Effector CD8-positive, alpha-beta T cell (primary cell): ENCODE measurements at places on chromosomes 12 and 14.

- no peak for DNase-seq
Measured at GRCh38 chr14:99677231-99678140, 6.6 kb upstream of the CYP46A1 start.

DNA sequence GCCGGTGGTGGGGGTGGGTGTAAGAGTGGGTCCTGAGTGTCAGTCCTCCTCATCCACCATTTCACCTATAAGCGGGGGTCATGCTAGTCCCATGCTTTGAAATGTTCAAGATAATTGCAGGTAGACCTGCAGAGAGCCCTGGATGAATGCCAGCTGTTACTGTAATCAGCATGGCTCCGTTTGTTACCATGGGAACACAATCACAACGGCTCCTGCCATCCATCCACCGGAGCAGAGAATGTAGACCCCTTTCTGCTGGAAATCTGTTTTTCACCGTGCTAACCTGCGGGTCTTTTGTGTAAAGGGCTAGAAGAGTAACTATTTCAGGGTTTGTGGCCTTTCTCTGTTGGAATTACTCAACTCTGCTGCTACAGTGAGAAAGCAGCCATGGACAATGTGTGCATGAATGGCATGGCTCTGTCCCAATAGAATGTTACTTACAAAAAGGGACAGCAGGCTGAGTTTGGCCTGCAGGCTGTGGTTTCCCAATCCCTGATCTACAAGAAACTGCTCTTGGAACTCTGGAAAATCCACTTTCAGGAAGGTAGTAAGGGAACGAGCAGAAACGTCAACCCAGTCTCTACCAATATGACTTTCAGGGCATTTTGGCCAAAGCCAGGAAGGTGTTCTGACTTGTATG lies 36.1 kb downstream of the KCTD10 start:
- DNase-seq = no peak

GRCh38 chr12:52522346-52523011 lies 2.3 kb upstream of the KRT5 start:
- no peak for DNase-seq

- no peak for DNase-seq
Measured at GRCh38 chr14:26820138-26820537, 222.3 kb upstream of the NOVA1 start.

GRCh38 chr14:61051051-61051450 lies 70.0 kb downstream of the SLC38A6 start:
- DNase-seq = no peak

DNA sequence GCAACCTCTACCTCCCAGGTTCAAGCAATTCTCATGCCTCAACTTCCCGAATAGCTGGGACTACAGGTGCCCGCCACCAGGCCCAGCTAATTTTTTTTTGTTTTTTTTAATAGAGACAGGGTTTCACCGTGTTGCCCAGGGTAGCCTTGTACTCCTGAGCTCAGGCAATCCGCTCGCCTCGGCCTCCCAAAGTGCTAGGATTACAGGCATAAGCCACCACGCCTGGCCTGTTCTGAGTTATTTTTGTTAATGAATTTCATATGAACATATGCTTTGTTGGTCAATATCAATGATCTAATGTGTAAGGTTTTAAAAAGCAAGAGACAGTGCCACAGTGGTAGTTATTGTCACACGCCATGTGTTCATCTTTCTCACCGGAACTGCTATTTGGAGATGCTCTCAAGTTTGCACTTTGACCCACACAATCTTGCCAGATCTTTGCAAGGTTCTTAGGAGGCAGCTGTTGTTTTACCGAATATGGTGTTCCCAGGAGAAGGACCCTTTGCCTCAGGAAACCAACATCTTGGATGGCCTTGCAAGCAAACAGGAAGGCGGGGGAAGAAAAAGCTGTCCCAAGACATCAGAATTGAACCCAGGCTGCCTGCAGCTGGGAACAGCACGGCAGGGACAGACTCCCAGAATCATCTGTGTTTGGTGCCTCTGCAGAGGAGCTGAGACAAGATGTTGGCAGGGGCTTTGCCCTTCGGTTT lies 30.0 kb downstream of the GALNT16 start:
- no peak for DNase-seq

DNA sequence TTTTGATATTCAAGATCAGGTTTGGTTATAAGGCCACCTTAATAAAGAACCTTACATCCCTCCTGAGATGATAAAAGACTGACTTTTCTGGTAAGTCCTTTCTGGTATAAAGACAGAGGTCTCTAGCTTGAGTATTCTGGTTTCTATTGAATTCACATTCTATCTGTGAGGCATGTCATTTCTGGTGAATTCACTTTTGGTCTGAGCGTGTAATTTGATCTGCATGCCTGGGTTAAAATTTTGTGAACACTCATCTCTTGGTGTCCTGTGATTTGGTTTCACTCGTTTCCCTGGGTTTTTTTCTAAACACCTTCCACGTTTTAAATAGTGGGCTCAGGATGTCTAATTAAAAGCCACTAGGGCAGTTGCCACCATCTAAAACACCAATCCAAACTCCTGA lies 12.2 kb downstream of the EIF5 start:
- DNase-seq = no peak

- no peak for DNase-seq
Measured at GRCh38 chr12:1840981-1841425, 20.6 kb downstream of the LRTM2 start.

DNA sequence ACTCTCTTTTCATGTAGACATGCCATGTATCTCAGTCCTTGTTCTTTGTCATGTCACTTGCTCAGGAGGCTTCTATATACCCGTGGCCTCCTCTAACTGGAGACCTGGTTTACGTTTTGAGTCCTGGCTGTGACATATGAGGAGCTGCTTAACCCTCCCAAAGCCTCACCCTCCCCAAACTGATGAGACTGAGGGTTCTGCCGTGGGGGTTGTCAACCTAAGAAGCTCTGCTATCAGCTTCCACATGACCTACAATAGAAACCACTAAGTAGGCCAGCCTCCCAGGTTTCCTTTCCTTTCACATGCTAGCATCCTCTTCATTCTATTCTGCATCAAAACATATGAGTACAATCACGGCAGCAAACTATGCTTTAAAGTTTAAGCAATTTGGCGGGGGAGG lies 76.8 kb upstream of the WSCD2 start:
- DNase-seq = no peak

DNA sequence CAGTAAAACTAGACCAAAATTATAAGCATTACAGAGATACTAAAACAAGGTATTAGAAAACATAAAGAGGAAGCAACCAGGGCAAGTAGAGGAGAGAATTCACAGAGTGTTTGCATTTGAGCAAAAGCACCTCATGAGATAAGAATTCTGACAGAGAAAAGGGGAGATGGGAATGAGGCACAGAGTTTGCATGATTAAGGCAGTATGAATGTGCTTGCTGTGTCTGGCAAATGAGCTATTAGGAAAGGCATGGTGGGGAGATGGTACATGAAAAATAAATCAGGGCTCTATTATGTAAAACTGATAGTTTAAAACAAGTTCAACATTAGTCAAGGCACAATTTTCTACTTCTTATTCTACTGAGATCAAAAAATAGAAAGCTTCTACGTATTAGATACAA lies 23.1 kb downstream of the GARIN6 start:
- DNase-seq = no peak

- no peak for DNase-seq
Measured at GRCh38 chr14:44204061-44204835, 302.8 kb downstream of the FSCB start.

DNA sequence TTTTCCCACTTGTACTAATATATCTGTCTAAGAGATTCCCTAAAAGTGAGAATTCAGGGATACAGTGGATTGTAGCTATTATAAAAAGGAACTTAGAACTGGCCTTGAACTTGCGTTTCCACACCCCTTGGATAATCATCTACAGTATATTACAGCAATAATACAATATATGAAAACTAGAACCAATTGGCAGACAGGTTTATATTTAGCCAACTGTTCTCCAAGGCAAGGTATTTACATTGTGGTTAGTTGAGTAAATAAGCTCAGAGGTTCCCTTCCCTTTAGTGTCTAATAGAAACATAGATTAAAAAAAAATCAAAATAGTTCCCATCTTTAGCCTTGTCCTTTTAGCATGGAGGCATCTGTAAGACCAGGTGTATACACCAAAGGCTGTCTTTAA lies 42.1 kb downstream of the LIMA1 start:
- DNase-seq = no peak

- no peak for DNase-seq
Measured at GRCh38 chr12:2614341-2614740, 180.4 kb upstream of the FKBP4 start.

DNA sequence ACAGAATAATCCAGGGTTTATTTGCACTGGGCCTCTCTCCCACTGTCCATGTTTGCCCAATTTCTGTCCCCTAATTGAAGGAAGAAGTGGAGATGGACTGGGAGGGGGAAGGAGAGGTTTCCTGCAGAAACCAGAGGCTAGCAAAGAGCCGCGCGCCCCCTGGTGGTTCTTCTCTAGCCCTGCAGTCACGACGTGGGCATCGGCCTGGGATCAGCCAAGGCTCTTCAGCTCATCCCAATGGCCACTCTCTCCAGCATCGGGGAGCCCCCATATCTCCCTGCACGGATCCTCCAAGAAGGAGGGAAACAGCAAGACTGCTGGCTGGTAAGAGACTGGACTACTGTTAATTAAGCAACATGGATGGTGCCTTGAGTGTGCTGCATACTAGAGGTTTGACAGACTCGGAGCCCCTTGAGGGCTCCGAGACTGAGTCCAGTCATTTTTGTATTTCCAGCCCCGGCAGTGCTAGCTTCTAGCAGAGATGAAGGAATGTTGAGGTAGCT lies 18.7 kb downstream of the ZBTB39 start:
- DNase-seq = peak; percentile 61

DNA sequence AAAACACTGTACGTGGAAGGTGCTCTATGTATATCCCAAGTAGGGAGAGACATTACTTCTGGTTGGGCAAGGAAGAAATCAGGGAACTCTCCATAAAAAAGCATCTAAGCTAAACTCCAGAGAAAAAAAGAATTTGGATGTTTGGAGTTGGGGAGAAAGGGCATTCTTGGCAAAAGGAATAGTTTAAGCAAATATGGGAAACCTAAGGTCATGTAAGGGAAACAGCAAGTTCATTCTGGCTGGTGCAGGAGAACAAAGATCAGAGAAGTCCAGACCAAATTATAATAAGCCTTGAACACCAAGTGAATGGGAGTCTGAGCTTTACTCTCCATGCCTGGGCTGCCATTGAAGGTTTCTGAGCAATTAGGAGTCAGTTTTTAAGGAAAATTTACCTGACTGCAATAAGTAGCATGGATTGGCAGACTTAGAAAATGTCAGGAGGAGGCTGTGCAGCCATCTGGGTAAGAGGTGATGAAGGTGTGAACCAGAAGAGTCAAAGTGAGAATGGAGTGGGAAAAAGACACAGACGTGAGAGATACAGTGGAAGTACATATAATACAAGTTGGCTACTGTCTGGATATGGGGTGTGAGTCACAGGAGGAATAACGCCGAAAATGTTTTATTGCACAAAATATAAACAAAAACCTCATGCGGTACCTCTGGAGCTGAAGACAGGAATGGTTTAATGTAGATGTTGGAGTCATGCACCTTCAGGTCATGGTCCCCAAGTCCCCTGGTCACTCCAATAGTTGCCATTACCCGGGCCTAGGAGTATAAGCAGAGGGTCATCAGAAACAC lies 222.6 kb downstream of the MON2 start:
- no peak for DNase-seq

GRCh38 chr14:68337279-68337678 lies 455.6 kb downstream of the ZFP36L1 start:
- no peak for DNase-seq

DNA sequence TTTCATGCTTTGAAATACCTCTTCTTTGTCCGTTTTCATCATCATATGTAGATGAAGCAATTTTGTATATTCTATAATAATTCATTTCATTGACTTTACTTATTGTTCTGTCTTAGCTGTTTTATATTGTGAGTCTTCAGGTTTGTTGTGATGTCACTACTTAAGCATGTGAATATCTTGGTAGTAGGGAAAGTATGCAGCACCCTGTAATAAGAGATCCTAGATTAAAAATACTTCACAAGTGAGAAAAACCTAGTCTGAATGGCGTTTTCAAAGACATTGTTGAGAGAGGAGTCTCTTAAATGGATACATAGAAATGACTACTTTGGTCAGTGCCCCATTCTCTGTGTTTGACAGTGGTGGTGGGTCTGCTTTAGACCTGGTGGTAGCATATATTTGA lies 61.4 kb downstream of the SLC16A7 start:
- no peak for DNase-seq
